Stimulated activated CD8-positive, alpha-beta memory T cell treated with anti-CD3 and anti-CD28 coated beads, Interleukin-4, amount 100 ng/mL, for 1 hour (primary cell): ENCODE measurements at places on chromosomes 12 and 14.

GRCh38 chr14:70013271-70013873, 134.2 kb downstream of the SMOC1 start:
- DNase-seq = no peak

DNA sequence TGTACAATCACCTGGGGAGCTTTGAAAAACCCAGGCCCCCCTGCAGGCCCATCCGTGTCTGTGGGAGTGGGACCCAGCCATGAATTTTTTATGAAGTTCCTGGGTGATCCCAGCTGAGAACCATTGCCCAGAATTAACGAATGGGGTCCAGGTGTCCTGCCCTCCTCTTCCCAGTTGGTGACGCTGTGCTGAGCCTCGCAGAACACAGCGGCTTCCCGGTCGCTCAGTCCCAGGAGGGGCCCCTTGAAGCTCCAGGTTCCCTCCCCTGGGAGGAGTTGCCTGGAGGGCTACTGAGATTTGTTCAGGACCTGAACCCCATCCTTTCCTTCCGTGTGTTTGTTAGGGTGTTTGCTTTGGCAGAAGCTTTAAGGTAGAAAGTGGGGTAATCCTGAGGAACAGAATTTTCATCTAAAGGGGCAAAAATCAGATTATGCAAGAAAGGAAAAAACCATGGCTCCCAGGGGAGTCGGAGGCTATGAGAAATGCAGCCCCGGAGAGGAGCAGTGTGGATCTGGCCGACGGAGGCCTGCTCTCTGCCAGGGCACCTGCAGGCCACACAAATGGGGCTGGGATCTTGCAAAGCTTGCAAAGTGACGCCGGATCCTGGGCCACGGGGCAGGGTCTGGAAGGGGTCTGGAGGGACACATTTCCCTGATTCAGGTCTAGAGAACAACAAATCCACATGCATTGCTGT, 164.7 kb upstream of the PRMT8 start:
- no peak for DNase-seq

- DNase-seq = no peak
Measured at GRCh38 chr12:14211947-14212387, 153.5 kb upstream of the ATF7IP start.

DNA sequence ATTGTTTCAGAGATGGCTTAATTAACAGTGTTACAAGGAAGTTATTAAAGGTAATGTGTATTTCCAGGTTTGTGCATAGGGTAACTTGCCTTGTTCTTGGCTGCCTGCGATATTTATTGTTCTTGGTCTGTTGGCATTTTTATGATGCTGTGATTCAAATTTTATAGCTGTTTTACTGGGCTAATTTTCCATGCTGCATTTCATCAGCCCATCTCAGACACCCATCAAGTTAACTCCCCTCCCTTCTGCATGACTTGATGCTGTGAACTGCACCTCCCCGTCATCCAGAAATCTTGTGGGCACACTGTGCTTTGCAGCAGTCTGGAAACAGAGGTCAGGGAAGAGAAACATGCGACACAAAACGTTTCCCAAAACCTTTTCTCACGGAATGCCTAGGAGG, 1049.2 kb downstream of the AACS start:
- DNase-seq = no peak

- DNase-seq = no peak
Measured at GRCh38 chr14:78840898-78841297, 670.7 kb downstream of the NRXN3 start.

- DNase-seq = no peak
Measured at GRCh38 chr12:119227292-119227691, 48.6 kb downstream of the HSPB8 start.

DNA sequence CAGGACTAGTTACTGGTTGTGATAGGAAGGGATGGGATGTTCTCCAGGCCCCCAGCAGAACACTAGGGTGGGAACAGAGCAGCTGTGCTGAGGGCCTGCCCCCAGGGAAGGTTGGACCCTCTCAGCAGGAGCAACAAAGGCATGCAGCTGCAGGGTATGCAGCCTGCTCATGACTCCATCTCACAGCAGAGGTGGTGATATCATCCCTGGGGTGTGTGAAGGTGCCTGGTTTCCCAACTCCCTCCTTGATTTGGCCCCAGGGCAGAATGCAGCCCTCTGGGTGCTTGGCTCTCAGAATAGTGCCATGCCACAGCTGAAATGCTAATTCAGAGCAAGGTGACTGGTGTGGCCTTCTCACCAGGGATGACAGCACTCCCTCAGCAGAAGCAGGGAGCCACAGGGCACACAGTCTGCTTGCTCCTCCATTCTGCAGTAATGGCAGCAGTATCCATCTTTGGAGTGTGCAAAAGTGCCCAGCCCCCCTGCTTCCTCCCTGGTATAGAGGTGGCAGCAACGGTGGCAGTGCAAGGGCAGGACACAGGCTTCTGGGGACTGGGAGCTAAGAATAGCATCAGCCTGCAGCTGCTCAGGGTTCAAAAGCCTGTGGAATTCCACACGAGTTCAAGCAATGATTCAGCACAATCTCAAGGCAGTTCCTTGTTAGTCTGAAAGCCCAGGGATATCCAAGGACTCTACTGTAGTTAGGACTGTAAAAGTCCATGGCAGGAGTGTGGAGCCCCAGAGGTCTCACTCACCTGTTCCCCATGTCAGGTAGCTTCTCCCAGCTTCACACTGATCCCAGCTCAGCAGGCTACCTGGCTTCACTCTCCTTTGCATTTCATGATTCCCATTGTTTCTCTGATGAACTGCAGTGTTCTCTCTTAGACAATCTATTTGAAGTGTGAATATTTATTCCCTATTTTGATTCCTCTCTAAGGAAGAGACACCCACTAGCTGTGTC, 298.1 kb upstream of the FOXG1 start:
- no peak for DNase-seq
